Left ventricle myocardium superior (tissue), 1 donor: ENCODE measurements at places on chromosomes 3 and 15. TPM values are rescaled to one million over a fixed set of nuclear protein-coding genes. Genes with fewer than 3 reads are reported as not detected.

DNA sequence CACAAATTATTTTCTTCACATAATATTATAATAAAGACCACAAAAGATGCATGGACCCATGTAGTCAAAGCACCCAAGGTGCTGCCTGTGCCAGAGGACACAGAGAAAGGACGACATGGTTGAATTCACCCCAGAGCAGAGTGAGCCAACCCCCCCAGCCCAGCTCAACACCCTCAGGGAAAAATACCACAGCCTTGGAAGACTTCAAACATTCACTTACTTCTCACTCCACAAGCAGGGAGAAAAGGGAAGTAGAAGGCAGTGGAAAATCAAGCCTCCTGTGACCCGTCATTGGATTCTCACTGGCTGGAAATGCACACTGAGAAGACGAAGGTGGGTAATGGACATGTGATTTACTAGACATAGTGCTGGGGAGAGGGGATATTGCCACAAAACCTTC is 70.8 kb downstream of the TAFA4 start:
- no peak for DNase-seq

The LRRIQ4 gene
- not detected for total RNA-seq

DNA sequence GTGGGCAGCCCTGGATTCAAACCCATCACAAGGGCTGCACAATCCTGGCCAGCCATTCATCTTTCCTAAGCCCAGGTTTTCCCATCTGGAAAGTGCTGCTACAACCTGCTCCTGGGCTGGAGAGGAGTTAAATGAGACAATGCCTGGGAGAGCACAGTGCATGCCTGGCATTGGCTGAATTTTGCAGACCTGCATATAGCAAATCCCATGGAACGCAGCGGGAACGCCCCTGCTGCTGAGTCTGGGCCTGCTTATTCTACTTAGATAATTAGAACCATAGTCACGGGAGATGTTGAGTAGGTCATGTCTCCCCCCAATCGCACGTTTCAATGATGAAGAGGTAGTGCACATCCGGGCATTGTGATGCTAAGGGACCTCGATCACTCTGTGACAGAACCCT is 46.6 kb downstream of the ABTB1 start:
- DNase-seq = no peak

The STRIT1 gene
- 0.79 TPM for total RNA-seq

- DNase-seq = no peak
Measured at GRCh38 chr3:121152573-121152972, 244.6 kb downstream of the STXBP5L start.

GRCh38 chr3:40313975-40314860 is 4.7 kb downstream of the EIF1B start:
- DNase-seq = no peak

The SLC9A9 gene
- 5.6 TPM for total RNA-seq

The MUC13 gene
- not detected for total RNA-seq
